Naive B cell (primary cell): ENCODE measurements at places on chromosomes 16 and 17.

- no peak for DNase-seq
These were observed 19.3 kb upstream of the ERN1 start for GRCh38 chr17:64149196-64149595.

DNA sequence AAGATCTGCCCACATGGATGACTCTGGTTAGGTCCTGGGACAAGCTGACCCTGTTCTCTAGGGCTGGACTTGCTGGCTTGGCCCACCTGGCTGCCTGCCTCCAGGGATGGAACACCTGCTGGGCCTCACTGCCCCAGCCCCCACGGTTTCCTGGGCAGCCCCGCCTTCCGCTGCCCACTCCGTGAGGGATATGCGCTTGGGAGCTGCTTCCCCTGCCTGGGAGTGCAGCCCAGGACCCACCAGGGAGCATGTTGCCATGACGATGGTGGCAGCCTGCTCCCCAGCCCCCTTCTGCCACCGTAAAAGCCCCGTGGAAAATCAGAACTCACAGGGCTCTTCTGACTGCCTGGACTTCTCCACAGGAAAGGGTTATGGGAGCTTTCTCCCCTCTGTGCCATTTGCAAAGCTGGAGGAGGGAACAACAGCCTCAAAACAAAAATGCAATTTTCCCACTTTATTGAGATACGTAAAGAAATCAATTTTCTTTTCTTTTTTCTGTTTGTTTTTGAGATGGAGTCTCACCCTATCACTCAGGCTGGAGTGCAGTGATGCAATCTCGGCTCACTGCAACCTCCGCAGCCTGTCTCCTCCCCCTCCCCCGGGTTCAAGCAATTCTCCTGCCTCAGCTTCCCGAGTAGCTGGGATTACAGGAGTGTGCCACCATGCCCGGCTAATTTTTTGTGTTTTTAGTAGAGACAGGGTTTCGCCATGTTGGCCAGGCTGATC is 18.0 kb upstream of the GAS7 start:
- DNase-seq = no peak

DNA sequence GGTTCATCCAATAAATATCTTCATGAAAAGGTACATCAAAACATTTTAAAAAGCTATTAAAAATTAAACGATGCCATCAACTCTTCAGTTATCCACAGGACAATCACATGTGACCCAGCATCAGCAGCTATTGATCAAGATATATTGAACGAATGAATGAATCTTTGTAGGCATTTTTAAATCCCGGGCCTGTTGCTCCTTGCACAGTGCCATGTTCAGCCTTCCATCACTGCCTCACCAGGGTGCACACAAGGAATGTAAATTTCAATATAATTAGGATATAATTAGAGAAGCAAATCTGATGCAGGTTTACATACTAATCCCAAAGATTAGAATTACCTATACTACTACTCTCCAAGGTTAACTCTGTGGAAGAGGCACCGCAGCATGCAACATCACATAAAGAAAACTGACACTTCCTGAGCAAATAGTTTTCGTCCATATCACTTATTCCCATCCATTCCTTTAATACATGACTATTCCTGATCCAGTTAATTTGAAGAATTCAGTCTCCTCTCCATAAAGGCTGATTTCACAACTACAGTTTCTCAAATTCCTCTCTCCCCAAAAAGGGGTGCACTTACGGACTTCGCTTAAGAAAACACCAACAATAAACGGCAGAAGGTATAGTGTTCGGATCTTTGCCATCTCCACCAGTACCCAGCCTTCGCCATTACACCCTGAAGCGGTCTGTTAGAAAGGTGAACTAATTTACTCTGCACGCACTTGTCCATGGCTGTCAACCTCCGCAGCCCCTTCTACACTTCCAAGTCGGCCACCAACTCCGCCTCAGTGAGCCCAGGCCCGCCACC is 938 bp downstream of the NCOR1 start:
- DNase-seq = no peak

DNA sequence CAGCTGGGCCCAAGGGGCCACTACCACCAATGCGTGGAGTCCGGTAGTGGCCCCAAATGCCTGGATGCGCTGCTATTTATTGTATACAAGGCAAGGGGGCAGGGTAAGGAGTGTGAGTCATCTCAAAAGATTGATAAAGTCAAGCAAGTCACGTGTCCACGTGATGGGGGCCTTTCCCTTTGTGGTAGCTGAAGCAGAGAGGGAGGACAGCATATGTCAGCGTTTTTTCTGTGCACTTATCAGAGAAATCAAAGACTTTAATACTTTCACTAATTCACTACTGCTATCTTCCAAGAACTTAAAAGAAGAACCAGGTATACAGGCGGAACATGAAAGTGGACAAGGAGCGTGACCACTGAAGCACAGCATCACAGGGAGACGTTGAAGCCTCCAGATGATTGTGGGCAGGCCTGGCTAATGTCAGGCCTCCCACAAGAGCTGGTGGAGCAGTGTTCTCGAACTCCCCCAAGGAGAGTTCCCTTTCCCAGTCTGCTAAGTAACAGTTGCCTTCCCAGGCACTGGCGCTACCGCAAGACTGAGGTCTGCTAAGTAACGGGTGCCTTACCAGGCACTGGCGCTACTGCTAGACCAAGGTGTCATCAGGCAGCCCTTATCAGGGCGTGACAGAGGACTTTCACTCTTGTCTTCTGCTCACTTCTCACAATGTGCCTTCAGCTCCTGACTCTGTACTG is 10.8 kb upstream of the ASB16 start:
- no peak for DNase-seq

- peak; percentile 84 for DNase-seq
These were observed 16.7 kb downstream of the CDK5R1 start for GRCh38 chr17:32503251-32504165.

GRCh38 chr17:55872374-55872773 is 121.5 kb downstream of the PCTP start:
- DNase-seq = no peak

DNA sequence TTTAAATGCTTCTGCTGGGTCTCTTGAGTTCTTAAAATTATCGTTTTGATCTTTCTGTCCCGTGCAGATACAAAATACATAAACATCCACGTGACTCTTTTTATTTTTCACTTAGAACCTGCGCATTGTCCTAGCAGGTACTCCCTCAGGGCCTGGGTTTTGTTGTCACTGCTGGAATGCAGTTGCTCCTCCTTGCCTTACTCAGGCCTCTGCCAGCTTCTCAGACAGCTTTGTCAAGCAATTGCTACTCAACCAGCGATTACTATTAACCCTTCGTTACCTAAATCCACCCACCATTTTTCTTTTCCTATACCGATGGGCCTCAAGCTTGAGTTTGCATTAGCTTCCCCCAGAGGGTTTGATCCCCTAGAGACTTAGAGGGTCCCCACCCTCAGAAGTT is 405.9 kb upstream of the RBFOX1 start:
- no peak for DNase-seq

DNA sequence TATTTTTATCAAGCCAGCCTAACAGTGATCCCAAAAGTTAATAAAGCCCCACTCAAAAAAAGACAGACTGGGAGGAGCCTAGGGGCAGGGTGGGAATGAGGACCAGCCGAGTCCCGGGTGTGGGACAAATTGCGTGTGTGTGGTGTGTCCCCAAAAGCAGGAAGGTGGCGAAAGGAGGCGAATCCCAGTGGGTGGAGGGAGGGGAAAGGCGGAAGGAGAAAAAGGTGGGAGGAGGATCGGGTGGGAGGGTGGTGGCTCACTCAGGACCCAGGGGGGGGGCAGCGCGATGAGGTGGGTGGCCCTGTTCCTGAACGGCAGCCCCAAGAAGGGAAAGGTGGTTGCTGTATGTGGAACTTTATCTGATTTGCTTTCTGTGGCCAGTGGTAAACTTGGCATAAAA is 102.4 kb downstream of the SPECC1 start:
- DNase-seq = no peak
